ENCODE measurements at places on chromosomes 2 and 18.

DNA sequence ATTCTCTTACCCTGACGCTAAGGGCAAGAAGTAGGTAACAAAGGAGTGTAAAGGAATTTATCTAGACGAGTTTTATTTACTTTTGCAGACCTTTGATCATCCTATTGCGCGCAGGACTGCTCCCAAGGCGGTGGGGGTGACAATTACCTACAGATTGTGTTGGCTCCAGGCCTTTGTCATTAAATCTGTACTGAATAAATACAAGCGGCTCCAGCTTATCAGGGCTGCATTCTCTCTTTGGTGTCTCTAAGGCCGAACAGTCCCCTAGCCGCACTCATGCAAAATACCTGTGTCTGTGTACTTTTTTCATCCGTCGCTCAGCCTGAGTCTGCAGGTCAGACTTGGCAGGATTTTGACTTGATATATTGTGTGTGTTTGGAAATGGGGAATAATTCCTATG, 57.9 kb upstream of the DYSF start:
- no peak overlapping the region for H3K4me3 ChIP-seq
- H3K4me1 ChIP-seq, result no peaks in the 10 kb centered on the region
- peaks cover 66% of the 10 kb centered on the region for H3K36me3 ChIP-seq
- H3K27me3 ChIP-seq, result no peaks in the 10 kb centered on the region
- no peak overlapping the region for H3K27ac ChIP-seq
- DNase-seq, result no peak

DNA sequence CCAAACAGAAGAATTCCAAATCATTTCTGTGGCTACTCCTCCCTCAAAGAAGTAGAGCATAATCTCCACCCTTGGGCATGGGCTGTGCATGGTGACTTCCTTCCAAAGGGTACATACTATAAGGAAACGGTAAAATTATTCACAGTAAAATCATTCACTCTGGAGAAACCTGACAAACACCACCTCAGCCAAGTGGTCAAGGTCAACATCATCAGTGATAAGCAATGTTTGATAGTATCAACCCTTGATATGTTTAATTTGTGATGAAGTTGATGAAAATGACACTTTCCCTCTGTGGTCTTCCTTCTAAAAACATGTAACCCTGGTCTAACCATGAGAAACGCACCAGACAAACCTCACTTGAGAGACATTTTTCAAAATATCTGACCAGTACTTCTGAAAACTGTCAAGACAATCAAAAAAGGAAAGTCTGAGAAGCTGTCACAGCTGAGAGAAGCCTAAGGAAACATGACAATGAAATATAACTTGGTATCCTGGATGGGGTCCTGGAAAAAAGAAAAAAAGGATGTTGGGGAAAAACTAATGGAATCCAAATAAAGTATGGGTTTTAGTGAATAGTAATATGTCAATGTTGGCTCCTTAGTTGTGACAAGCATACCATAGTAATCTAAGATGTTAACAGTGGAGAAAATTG, 9.4 kb upstream of the TXNDC2 start:
- no peak overlapping the region for H3K27ac ChIP-seq
- no peak for DNase-seq
- no peaks in the 10 kb centered on the region for H3K27me3 ChIP-seq
- H3K36me3 ChIP-seq, result no peaks in the 10 kb centered on the region
- H3K4me1 ChIP-seq, result no peaks in the 10 kb centered on the region

DNA sequence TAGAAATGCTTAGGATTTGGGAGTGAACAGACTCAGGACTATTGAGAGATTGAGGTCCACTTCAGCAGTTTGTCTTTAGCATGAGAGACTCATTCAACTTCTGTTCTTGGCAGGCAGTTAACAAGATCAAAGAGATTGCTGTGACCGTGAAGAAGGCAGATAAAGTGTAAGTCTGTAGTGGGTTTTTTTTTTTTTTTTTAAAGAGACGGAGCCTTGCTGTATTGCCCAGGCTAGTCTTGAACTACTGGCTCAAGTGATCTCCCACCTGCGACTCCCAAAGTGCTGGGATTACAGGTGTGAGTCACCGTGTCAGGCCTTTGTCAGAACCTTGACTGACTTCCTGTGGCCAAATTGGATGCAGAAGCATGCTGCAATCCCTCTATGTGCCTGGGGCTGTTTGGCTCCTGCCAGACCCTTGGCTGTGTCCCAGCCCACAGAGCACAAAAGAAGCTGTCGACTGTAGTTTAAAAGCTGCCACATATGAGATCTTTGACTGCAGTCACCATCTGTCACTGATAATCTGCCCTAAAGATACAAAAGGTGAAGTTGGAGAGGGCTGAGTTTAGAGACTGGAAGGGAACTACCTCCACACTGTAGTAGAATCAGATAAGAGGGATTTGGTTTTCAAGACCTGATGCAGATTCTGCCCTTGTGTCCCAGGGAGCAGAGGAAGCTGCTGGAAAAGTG, 9.9 kb downstream of the CCT7 start:
- peaks cover 83% of the 10 kb centered on the region for H3K36me3 ChIP-seq
- no peak overlapping the region for H3K4me3 ChIP-seq

- H3K27me3 ChIP-seq, result no peaks in the 10 kb centered on the region
- no peak overlapping the region for H3K4me3 ChIP-seq
- DNase-seq, result no peak
- no peaks in the 10 kb centered on the region for H3K36me3 ChIP-seq
- no peaks in the 10 kb centered on the region for H3K4me1 ChIP-seq
Observed at GRCh38 chr2:167769020-167769419, 478.4 kb downstream of the STK39 start.

DNA sequence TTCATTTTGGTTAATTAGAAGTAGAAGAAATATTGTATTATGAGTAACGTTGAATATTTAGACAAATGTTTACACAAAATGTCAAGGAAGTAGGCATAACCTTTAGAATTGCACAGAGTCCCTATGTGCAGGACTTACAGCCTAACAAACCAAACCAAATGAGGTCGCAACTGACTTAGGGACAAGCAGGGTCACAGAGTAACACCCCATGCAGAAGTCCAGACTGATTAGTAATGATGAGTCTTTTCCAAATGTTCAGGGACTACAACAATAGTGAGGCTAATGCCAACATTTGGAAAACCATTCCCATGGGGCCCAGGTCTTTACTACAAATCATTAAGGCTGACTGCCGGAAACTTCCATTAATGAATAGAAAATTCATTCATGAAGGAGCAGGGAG, 452.5 kb upstream of the CHAC2 start:
- H3K4me1 ChIP-seq, result no peaks in the 10 kb centered on the region
- H3K27ac ChIP-seq, result no peak overlapping the region
- DNase-seq, result no peak
- no peak overlapping the region for H3K4me3 ChIP-seq

DNA sequence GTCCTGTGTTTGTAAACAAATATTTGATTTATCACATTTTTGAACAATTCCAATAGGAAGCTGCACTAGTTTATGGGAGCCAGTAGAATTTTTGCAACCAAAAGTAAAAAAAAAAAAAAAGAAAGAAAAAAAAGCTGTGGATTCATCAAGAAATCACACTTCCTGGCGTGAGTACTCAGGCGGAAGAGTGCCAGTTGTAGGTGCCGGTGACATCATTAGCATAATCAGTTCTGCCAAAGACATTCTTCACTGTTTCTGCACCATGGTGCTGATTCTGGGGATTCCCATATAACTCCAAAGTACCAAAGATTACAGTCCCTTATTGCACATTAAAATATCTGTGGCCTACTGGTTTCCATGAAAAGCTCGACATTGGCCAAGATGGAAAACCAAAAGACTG, 32.8 kb downstream of the RAPGEF4 start:
- DNase-seq, result no peak
- no peaks in the 10 kb centered on the region for H3K4me1 ChIP-seq
- H3K27me3 ChIP-seq, result no peaks in the 10 kb centered on the region
- no peak overlapping the region for H3K27ac ChIP-seq
- H3K36me3 ChIP-seq, result no peaks in the 10 kb centered on the region
- no peak overlapping the region for H3K4me3 ChIP-seq

GRCh38 chr2:196399722-196400691, 228.6 kb upstream of the STK17B start:
- no peaks in the 10 kb centered on the region for H3K27me3 ChIP-seq
- H3K27ac ChIP-seq, result no peak overlapping the region
- no peaks in the 10 kb centered on the region for H3K36me3 ChIP-seq
- H3K4me1 ChIP-seq, result no peaks in the 10 kb centered on the region
- no peak for DNase-seq

GRCh38 chr18:32530947-32531651, 60.4 kb upstream of the GAREM1 start:
- H3K36me3 ChIP-seq, result no peaks in the 10 kb centered on the region
- no peaks in the 10 kb centered on the region for H3K4me1 ChIP-seq
- H3K27me3 ChIP-seq, result no peaks in the 10 kb centered on the region
- no peak overlapping the region for H3K4me3 ChIP-seq
- H3K27ac ChIP-seq, result no peak overlapping the region

- H3K27ac ChIP-seq, result no peak overlapping the region
- H3K36me3 ChIP-seq, result peaks cover 3% of the 10 kb centered on the region
- H3K27me3 ChIP-seq, result no peaks in the 10 kb centered on the region
- no peaks in the 10 kb centered on the region for H3K4me1 ChIP-seq
- no peak overlapping the region for H3K4me3 ChIP-seq
Observed at GRCh38 chr2:109436610-109437225, 177.0 kb downstream of the SEPTIN10 start.

GRCh38 chr18:77069482-77069881, 63.1 kb downstream of the MBP start:
- H3K4me1 ChIP-seq, result peaks cover 67% of the 10 kb centered on the region
- DNase-seq, result no peak
- H3K27me3 ChIP-seq, result peaks cover 13% of the 10 kb centered on the region

GRCh38 chr2:23434721-23435121, 49.7 kb downstream of the KLHL29 start:
- H3K27ac ChIP-seq, result no peak overlapping the region
- H3K4me3 ChIP-seq, result no peak overlapping the region
- DNase-seq, result no peak
- H3K36me3 ChIP-seq, result no peaks in the 10 kb centered on the region

GRCh38 chr18:10035281-10035991, 121.6 kb downstream of the VAPA start:
- peaks cover 10% of the 10 kb centered on the region for H3K4me1 ChIP-seq
- no peak overlapping the region for H3K4me3 ChIP-seq
- H3K36me3 ChIP-seq, result no peaks in the 10 kb centered on the region
- H3K27me3 ChIP-seq, result no peaks in the 10 kb centered on the region
- no peak overlapping the region for H3K27ac ChIP-seq
- no peak for DNase-seq

- H3K4me1 ChIP-seq, result no peaks in the 10 kb centered on the region
- no peak overlapping the region for H3K27ac ChIP-seq
- no peak for DNase-seq
Observed at GRCh38 chr2:137872577-137872976, 91.7 kb upstream of the HNMT start.

GRCh38 chr2:11833601-11834000, 87.2 kb downstream of the LPIN1 start:
- no peaks in the 10 kb centered on the region for H3K27me3 ChIP-seq

DNA sequence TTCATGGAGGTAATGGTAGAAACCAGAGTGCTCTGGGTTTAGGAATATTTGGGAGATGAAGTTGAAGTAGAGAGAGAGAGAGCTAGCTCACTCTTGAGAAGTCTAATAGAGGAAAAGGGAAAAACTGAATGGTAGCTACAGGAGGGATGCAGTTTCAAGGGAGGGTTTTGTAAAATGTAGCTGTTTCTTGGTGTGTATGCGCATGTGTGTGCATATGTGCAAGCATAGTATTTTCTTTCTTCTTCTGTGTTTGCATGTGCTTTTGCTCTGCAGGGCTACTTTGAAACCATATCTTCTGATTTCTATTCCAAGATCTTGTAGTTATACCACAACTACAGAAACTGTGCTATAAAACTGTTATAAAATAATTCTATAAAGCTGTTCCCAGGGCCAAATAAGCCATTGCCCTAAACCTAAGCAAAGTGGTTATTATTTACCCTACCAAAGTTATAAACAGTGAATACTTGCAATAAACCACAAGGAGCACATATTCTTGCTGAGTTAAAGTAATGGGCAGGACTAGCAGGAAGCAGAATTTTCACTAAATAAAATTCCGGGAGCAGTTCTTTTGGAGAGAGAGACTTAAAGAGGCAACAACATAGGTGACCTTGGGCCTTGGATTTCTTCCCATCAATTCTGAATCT, 145.3 kb upstream of the ZNF521 start:
- H3K27ac ChIP-seq, result no peak overlapping the region
- DNase-seq, result no peak
- H3K4me1 ChIP-seq, result no peaks in the 10 kb centered on the region
- no peak overlapping the region for H3K4me3 ChIP-seq
- no peaks in the 10 kb centered on the region for H3K27me3 ChIP-seq
- H3K36me3 ChIP-seq, result no peaks in the 10 kb centered on the region

- no peak for DNase-seq
- H3K27ac ChIP-seq, result no peak overlapping the region
- no peaks in the 10 kb centered on the region for H3K36me3 ChIP-seq
- H3K4me1 ChIP-seq, result peaks cover 7% of the 10 kb centered on the region
- no peak overlapping the region for H3K4me3 ChIP-seq
Observed at GRCh38 chr2:174645296-174645695, 47.7 kb upstream of the WIPF1 start.

DNA sequence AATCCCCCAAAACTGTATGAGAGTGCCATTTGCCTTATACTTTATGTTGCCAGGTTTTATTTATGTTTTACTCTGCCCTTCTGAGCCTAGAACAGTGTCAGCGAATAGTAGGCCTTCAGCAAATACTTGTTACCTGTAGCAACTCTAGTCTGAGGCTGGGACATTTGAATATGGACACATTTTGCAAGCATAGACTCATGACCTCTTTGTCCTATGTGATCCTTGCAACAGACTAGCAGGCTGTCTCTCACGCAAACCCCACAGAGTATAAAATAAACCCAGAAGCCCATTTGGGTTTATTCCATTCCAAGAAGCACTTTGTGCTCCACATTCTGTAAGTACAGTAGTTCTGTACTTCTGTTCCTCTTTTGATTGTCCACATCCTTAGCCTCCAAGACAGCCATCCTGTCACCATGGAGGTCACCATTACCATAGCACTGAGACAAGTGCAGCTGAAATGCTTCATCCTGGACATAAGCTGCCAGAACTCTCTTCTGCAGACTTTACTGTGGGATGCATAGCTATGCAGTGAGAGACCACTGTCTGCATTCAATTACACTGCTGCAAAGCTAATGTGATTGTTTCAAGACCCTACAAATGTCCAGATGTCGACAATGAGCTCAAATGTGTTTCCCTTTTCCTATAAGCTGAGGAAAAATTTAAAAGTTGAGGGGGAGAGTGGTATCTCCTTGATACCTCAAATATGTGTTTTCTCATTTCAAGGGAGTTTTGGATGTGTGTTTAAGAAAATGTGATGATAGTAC, 425.7 kb downstream of the PID1 start:
- H3K4me3 ChIP-seq, result no peak overlapping the region
- no peaks in the 10 kb centered on the region for H3K27me3 ChIP-seq
- H3K4me1 ChIP-seq, result no peaks in the 10 kb centered on the region
- H3K36me3 ChIP-seq, result no peaks in the 10 kb centered on the region

DNA sequence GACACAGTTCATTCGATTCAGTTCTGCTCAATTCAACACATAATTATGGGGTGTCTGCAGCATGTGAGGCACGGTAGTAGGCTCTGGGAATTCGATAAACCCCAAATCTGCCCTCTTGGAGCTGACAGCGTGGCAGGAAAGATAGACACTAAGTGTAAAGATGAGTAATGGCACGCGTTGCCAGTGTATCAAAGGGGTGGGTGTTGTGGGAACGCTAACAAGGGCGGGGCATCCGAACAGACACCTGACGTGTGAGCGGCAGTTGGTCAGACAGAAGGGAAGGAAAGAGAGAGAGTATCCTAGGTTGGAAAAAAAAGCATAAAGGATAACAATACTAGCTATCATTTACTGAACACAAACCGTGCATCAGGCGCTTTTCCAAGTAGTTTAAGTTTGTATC, 125.7 kb upstream of the HAAO start:
- DNase-seq, result no peak
- no peaks in the 10 kb centered on the region for H3K36me3 ChIP-seq
- no peak overlapping the region for H3K27ac ChIP-seq
- H3K27me3 ChIP-seq, result no peaks in the 10 kb centered on the region
- H3K4me1 ChIP-seq, result peaks cover 3% of the 10 kb centered on the region
- no peak overlapping the region for H3K4me3 ChIP-seq
